Activated CD8-positive, alpha-beta T cell treated with anti-CD3 and anti-CD28 coated beads, Interleukin-2, amount 10 ng/mL, durations not matched to agents 7 days and 5 days (primary cell): ENCODE measurements at places on chromosomes 13 and 19. TPM values are rescaled to one million over a fixed set of nuclear protein-coding genes. Genes with fewer than 3 reads are reported as not detected.

GRCh38 chr19:19276386-19276785 is 3.3 kb upstream of the TM6SF2 start:
- no peak for DNase-seq

GRCh38 chr19:4108767-4109625 is 14.9 kb downstream of the MAP2K2 start:
- DNase-seq: peak; percentile 93

GRCh38 chr13:95707442-95708390 is 30.8 kb downstream of the DNAJC3 start:
- no peak for DNase-seq

DNA sequence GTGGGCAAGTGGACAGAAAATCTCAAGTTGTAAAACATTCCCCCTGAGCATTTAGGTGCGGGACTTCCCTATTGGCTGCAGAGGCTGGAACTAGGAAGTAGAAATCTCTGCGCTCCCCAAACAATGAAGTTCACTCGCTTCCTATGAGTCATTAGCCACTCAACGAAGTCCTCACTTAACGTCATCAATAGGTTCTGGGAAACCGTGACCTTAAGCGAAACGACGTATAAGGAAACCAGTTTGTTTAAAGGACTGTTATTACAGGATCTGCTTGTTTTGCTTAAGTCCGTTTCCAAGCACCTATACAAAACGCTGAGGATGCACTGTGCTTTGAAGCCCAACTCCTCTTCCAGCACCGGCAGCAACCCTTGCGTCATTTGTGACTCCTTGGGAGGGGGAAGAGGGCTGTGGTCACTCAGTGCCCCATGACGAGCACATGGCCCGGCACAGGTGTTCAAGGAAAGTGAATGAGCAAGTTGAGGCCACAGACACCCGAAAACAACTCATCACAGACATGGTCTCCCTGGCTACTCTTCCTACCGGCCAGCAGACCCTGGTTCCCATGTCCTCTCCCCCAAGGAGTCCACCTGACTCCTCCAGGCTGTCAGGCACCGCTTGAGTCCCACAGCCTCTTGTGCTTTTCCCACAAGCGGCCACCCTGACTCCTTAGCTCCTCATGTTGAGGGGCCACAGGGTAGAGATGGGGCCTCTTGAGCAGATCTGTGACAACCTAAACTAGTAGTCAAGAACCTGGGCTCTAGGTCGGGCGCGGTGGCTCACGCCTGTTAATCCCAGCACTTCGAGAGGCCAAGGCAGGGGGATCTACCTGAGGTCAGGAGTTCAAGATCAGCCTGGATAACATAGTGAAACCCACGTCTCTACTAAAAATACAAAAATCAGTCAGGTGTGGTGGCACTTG is 4.8 kb downstream of the RPS16 start:
- peak; percentile 45 for DNase-seq

GRCh38 chr13:29540799-29541198 is 54.7 kb downstream of the SLC7A1 start:
- no peak for DNase-seq

TEX30 gene
- 40.1 TPM for total RNA-seq

SIAH3 gene
- not detected for total RNA-seq
